ENCODE measurements at places on chromosomes 16 and 17.
A peak's percentile ranks its signal among the peaks of the same experiment; 100 is the strongest.

GRCh38 chr17:44607836-44608690, 48.2 kb upstream of the MEIOC start:
- DNase-seq = peak; percentile 93

DNA sequence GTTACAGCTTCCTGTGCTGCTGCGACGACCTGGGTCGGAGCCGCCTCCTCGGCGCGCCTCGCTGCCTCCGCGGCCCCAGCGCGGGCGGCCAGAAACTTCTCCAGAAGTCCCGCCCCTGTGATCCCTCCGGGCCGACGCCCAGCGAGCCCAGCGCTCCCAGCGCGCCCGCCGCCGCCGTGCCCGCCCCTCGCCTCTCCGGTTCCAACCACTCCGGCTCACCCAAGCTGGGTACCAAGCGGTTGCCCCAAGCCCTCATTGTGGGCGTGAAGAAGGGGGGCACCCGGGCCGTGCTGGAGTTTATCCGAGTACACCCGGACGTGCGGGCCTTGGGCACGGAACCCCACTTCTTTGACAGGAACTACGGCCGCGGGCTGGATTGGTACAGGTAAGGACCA, 746 bp downstream of the HS3ST2 start:
- DNase-seq = no peak

GRCh38 chr16:4564661-4565267, 8.6 kb downstream of the C16orf96 start:
- no peak for DNase-seq

DNA sequence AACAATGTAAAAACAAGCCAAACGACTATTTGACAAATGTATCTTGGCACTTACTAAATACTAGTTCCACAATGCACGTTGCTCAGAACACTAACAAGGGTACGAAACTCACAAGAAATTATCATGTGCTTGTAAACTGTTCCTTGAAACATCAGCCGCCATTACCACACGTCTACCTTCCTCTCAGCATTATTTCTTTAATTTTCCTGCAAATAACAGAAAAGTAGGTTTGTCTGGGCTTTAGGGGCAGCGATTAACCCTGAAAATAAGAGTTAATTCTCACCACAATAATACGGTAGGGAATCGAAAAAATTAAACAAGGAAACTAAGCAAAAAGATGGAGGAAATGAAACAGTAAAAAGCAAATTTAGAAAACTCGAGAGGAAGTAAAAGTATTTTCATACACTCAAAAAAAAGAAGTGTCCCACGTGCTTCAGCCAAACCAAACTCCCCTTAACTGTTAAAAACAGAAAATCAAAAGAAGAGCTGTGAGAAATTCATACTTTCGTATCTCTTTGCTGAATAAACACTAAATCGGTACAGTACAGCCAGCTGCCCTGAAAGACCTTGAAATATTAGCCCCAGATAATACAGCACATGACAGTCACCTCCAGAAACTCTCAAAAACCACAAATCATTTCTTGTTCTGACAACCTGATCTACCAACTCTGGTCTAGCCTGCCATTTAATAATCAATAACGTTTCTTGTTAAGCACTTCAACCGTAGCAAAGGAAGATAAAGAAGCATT, 1.2 kb downstream of the ARHGAP17 start:
- no peak for DNase-seq

- no peak for DNase-seq
These were observed 10.5 kb downstream of the ZBTB4 start for GRCh38 chr17:7468804-7469389.

- no peak for DNase-seq
These were observed 221.3 kb downstream of the C16orf78 start for GRCh38 chr16:49594685-49595498.

Data from NCI-H1092 (cell line).